Sigmoid colon (tissue), 7 donors: ENCODE measurements at places on chromosomes 3 and 15. TPM values are rescaled to one million over a fixed set of nuclear protein-coding genes. Genes with fewer than 3 reads are reported as not detected.

Gene RPP14
- 14.5 TPM for total RNA-seq

Gene ALPK3
- total RNA-seq, result 4.8 TPM

Gene EPHB1
- total RNA-seq, result 16.4 TPM

Gene SIAH2
- 25.5 TPM for total RNA-seq

Gene ZNF860
- under 0.01 TPM for total RNA-seq

Gene DISP2
- 0.41 TPM for total RNA-seq

Gene SLC28A2
- total RNA-seq, result not detected

Gene HRG
- total RNA-seq, result not detected
